ENCODE measurements at places on chromosomes 7 and 10. TPM values are rescaled to one million over a fixed set of nuclear protein-coding genes. Genes with fewer than 3 reads are reported as not detected.
A peak's percentile ranks its signal among the peaks of the same experiment; 100 is the strongest.

The GSTO1 gene
- total RNA-seq: 216 TPM

GRCh38 chr7:13542451-13542850, 447.0 kb downstream of the ETV1 start:
- H3K27ac ChIP-seq: no peak overlapping the region
- no peak overlapping the region for H3K4me3 ChIP-seq
- no peaks in the 10 kb centered on the region for H3K27me3 ChIP-seq
- no peaks in the 10 kb centered on the region for H3K4me1 ChIP-seq
- no peaks in the 10 kb centered on the region for H3K36me3 ChIP-seq
- no peak for DNase-seq

The EGR2 gene
- total RNA-seq: 11.5 TPM

The OR2A5 gene
- 0.44 TPM for total RNA-seq

The CALML3 gene
- total RNA-seq: not detected

The NKX1-2 gene
- 2.0 TPM for total RNA-seq

- no peak overlapping the region for H3K27ac ChIP-seq
- DNase-seq: no peak
- no peaks in the 10 kb centered on the region for H3K4me1 ChIP-seq
- H3K4me3 ChIP-seq: no peak overlapping the region
- H3K36me3 ChIP-seq: no peaks in the 10 kb centered on the region
Observed at GRCh38 chr7:1314021-1314907, 81.6 kb downstream of the UNCX start.

GRCh38 chr10:74293686-74294371, 142.8 kb downstream of the ADK start:
- peak overlapping the region; percentile 66 for H3K27ac ChIP-seq
- DNase-seq: peak; percentile 53
- no peaks in the 10 kb centered on the region for H3K36me3 ChIP-seq
- H3K4me3 ChIP-seq: no peak overlapping the region
- H3K27me3 ChIP-seq: no peaks in the 10 kb centered on the region

GRCh38 chr10:100713859-100714565, 31.4 kb upstream of the PAX2 start:
- no peak for DNase-seq
- H3K4me1 ChIP-seq: peaks cover 8% of the 10 kb centered on the region
- no peaks in the 10 kb centered on the region for H3K36me3 ChIP-seq
- H3K27me3 ChIP-seq: peaks cover 99% of the 10 kb centered on the region

- H3K4me3 ChIP-seq: no peak overlapping the region
- DNase-seq: no peak
- H3K4me1 ChIP-seq: no peaks in the 10 kb centered on the region
- peaks cover 4% of the 10 kb centered on the region for H3K27me3 ChIP-seq
- no peak overlapping the region for H3K27ac ChIP-seq
Observed at GRCh38 chr10:99369551-99369950, 40.4 kb downstream of the CNNM1 start.

GRCh38 chr10:131590567-131590966, 279.0 kb upstream of the TCERG1L start:
- no peak overlapping the region for H3K27ac ChIP-seq
- no peaks in the 10 kb centered on the region for H3K27me3 ChIP-seq
- no peak for DNase-seq
- no peak overlapping the region for H3K4me3 ChIP-seq
- H3K36me3 ChIP-seq: no peaks in the 10 kb centered on the region

DNA sequence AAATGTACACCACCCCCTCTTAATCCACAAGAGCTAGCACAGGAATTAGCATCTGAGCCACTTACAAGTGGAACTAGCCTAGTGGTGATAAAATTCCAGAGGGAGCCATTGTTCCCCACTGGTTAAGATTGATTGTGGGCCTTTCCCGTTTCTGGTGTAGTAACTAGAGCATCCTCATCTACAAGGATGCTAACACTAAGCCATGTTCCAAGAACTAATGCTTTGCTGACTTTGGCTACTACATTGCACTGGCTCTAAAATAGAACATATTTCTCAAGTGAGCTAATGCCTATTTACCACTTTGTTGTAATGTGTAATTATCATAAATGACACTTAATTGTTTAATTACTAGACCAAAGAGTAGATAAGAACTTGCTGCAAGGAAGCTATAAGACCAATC, 143.7 kb downstream of the FZD1 start:
- H3K4me3 ChIP-seq: no peak overlapping the region
- no peak for DNase-seq
- no peak overlapping the region for H3K27ac ChIP-seq
- H3K36me3 ChIP-seq: no peaks in the 10 kb centered on the region
- no peaks in the 10 kb centered on the region for H3K4me1 ChIP-seq
- no peaks in the 10 kb centered on the region for H3K27me3 ChIP-seq

DNA sequence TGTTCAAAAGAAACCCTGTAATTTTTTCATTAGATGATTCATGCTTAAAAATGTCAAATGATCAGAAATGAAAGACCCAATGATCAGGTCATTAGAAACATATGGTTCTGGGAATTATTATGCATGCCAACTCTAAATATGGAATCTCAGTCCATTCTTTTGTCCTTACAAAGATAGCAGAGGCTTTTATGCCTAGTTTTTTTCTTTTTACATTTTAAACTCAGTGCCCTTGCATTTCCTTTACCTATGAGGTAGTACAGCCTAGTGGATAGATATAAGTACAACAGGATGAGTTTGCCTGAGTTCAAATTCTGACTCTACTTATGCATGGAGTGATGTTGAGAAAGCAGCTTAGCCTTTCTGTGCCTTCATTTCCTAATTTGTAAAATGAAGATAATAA, 392.9 kb downstream of the SUGCT start:
- H3K36me3 ChIP-seq: no peaks in the 10 kb centered on the region
- no peak for DNase-seq
- no peak overlapping the region for H3K4me3 ChIP-seq
- no peaks in the 10 kb centered on the region for H3K27me3 ChIP-seq
- H3K27ac ChIP-seq: no peak overlapping the region

DNA sequence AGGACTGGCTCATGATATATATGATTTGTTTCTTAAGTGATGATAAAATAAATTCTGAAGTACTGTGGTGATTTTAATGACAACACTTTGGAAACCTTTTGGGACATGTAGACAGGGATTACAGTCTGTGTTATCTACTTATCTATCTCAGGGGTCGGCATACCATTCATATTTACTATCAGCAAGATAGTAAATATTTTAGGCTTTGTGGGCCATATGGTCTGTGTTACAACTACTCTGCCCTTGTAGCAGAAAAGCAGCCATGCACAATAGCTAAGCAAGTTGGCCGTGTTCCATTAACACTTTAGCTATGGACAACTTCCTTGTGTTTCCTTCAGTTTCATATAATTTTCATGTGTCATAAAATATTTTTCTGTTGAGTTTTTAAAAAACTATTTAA, 97.8 kb upstream of the PRPS1L1 start:
- H3K4me3 ChIP-seq: no peak overlapping the region
- H3K36me3 ChIP-seq: no peaks in the 10 kb centered on the region
- H3K27ac ChIP-seq: no peak overlapping the region
- H3K4me1 ChIP-seq: peaks cover 6% of the 10 kb centered on the region

DNA sequence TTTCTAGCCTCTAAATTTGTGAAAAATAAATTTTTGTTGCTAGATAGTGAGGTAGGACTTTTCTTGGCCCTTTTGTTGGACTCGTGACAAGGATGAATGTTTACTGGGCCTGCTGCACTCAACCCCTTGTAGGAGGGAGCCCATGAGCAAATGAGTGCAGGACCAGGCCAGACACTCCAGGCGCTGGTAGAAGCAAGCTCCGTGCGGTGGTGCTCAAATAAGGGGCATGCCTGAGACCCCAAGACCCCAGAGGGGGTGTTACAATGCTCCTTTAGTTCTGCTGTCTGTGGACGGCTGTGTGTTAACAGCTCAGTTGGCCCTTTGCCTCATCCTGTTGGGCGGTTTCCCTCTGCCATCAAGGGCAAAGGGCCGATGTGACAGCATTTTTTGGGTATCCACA, 1195.3 kb upstream of the PHF14 start:
- no peaks in the 10 kb centered on the region for H3K4me1 ChIP-seq
- no peak overlapping the region for H3K27ac ChIP-seq
- H3K4me3 ChIP-seq: no peak overlapping the region
- H3K36me3 ChIP-seq: no peaks in the 10 kb centered on the region

Data from hepatocyte (in vitro differentiated cells).